ENCODE measurements at places on chromosomes 12 and 14.
A peak's percentile ranks its signal among the peaks of the same experiment; 100 is the strongest.

- no peak for DNase-seq
Observed at GRCh38 chr12:16949871-16950667, 344.1 kb upstream of the LMO3 start.

DNA sequence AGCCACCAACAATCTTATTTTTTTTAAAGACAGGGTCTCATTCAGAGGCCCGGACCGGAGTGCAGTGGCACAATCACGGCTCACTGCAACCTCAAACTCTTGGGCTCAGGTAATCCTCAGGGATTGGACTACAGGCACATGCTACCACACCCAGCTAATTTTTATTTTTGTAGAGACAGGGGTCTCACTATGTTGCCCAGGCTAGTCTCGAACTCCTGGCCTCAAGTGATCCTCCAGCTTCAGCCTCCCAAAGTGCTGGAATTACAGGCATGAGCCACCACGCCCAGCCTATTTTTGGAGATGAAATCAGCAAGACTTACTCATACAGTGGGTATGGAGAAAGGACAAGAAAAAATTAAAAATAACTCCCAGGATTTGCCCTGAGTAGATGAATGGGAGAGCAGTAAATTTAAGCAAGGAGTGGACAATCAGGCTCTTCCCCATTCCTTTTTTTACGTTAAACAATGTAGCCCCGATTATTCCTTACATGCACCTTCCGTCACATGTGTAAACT lies 13.2 kb downstream of the FMNL3 start:
- no peak for DNase-seq

DNA sequence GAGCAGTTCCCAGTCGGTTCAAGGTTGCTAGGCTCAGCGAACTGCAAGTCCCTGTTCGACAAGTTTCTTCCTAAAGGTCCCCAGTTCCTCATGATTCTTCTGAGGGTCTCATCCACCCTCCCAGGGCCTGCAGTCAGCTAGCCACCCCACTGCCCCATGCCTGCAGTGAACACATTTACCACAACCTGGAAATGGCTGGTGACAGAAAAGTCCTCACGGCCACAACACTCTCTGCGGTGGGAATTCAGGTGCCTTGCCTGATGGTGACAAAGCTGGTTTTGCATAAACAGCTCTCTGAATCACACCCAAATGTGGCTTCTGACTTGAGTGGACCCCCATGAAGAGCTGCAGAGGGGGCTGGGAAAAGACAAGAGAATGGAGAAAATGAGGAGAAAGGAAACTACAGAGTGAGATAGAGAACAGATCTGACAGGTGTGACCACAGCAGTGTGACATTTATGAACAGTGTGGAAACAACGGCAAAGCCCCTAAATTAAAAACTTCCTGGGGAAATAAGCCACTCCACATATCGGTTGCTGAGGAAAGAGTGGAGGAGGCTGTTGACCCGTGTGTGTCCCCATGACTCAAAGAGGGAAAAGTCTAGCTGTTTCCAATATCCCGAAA lies 1.3 kb upstream of the CD27 start:
- DNase-seq: no peak

GRCh38 chr12:9948606-9949296 lies 16.6 kb upstream of the CLEC2A start:
- no peak for DNase-seq

- peak; percentile 20 for DNase-seq
Observed at GRCh38 chr12:107196681-107197080, 103.3 kb upstream of the CRY1 start.

DNA sequence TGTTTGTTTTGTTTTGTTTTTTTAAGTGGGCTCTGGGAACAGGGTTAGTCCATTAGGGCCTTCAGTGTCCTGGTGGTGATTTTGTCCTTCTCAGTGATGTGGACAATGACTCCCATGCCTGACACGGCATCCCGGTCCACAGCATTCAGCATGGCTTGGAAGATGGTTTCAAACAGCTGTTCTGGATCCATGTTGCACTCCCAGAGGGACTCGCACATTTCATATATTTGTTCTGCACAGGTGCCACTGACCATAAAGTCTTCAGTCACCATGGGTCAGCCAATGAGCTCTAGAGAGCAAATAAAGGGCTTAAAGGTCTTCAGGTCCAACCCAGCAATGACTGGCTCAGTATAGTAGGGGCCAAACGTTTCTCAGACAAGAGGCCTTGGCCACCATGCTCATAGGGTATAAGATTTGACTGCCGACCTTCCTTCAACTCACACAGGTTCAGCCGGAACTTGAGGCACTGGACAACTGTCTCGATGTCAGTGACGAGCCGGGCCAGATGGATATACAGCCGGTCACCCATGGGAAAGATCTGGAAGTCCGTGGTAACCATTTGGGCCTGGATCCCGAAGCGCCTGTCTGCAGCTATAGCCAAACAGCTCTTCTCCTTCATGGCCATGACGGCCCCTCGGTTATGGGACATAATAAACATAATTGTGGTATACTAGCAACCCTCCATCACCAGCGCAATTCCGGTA lies 18.0 kb downstream of the OR10P1 start:
- DNase-seq: no peak

GRCh38 chr12:6052940-6053329 lies 71.5 kb downstream of the VWF start:
- peak; percentile 49 for DNase-seq

DNA sequence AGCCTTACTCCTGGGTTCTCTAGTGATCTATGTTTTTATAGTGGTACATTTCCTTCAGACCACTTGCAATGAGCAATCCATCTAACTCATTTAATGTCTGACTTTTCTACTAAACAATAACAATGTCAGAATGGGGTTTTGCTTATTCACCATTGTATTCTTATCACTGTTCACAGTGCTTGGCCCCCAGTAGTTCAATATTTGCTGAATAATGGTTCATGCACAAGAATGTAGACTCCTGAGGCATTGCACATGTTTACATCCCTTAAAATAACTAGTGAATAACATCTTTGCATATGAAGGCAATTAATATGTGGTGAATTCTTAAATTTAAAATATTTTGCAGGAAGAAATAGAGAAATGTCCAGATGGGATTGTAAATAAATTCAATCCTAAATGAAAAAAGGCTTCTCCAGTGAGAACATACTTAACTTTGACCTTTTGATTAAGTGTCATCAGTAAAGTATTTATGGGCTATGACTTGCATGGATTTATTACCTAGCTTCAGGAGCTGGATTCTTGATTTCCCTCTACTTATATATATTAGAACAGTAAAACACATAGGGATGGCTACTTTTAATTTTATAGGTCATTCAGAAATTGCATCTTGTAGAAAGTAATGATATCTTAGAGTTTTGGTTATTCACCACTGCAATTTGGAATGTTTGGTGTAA lies 3.4 kb downstream of the CCER1 start:
- peak; percentile 7 for DNase-seq

DNA sequence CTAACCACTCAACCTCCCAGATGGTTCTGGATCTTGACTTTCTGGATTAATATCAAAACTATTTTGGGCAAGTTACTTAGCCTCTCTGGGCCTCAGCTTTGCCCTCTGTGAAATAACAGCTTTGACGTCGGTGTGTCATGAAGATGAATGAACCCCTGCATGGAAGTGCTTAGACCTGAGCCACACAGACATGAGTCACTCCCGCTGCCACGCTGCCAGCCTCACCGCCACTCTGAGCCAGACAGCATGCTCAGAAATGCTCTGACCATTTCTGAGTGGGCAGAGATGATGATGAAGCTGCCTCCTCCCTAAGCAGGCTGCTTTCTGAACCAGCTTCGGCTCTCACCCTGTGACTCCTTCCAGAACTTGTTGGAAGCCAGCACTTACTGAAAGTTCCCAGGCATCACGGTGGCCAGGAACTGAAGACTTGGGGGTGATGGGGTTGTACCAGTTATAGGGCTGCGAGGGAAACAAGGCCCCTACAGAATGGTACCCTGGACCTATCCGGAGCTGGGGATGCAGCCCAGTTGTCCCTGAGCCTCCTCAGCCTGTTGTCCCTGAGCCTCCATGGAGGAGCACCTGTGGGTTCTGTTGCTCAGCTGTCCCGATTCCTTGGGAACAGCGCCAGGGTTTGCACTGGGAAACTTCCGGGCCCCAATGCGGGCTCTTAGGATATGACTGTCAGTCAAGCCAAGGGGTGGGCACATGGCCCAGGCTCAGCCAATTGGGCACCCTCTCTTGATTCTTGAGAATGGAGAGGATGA lies 2.0 kb upstream of the CCDC197 start:
- DNase-seq: peak; percentile 72

- no peak for DNase-seq
Observed at GRCh38 chr14:55800156-55800785, 220.3 kb downstream of the KTN1 start.

DNA sequence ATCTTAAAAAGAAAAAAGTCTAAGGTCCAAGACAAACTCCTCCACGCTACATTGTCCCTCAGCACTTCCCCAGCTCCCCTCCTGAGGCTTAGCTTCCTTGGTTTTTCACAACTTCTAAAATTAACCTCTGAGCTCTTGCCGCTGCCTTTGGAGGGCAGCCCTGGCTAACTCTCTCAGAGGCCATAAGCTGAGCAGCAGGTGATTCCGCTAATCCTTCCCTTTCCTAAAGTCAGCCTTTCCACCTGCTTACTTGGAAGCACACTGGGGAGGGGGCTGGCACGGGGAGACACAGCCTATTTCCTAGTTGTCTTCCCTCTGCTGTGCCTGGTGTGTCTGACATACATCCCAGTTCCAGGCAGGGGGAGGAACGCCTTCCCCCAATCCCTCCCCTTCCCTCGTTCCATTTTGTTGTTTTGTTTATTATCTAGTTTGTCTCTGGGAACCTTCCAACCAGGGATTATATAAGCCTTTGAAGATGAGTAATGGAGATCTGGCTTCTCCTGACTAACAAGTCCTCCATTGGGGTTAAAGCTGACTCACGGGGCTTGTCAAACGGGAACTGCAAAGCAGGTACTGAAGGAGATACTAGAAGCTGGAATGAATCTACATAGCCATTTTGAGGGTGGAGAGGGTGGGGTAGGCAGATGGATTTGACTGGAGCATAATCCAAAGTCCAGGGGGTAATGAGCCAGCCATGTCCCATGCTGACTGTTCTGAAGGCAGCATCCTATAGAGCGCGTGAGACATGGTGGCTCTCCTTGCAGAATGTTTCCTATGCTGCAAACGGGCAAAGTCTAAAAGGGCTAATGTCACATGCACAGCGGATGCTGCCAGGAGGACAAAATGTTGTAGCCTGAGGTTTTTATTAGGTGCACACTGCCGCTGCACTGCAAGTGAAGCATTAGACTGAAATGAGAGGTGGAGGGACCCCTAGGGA lies 230.8 kb downstream of the FOXN3 start:
- DNase-seq: peak; percentile 61

GRCh38 chr12:95723693-95724384 lies 66.7 kb downstream of the NTN4 start:
- peak; percentile 40 for DNase-seq

- DNase-seq: peak; percentile 51
Observed at GRCh38 chr14:61125867-61126572, 145.0 kb downstream of the SLC38A6 start.

DNA sequence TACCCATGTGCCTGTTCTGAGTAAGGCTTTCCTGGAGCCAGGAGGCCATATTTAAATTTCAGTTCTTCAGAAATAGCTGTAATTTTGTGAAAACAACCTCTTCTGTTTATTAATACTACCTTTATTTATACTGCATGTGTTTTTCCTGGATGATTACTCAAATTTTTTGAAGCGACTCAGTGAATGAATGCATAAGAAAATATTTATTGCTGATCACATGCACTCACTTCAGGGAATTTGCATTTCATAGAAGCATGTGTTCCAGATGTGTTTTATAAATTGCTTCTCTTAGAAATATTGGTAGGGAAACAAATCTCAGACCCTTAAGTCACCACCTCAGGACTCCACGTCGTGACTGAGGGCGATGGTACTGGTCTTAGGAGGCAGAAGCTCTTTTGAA lies 21.8 kb upstream of the DCN start:
- no peak for DNase-seq

GRCh38 chr14:68140806-68141205 lies 321.2 kb downstream of the RAD51B start:
- DNase-seq: no peak

DNA sequence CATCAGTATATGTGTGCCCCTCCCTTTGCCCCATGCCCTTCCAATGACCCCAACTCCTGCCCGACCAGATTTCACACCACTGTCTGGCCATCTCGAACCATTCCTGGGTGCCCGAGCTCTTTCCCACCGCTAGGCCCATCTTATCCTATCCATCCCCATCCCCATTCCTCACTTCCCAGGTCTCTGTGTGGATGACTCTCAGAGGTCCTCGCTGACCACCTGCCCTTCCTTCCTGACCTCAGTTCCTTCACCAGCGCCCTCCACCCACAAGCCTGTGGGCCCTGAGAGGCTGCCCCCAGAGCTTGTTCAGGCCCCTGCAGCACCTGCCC lies 49.1 kb downstream of the CYP46A1 start:
- no peak for DNase-seq

GRCh38 chr12:75419841-75420240 lies 29.0 kb downstream of the GLIPR1L2 start:
- DNase-seq: no peak

GRCh38 chr12:3496957-3497356 lies 6.0 kb downstream of the PRMT8 start:
- DNase-seq: no peak

DNA sequence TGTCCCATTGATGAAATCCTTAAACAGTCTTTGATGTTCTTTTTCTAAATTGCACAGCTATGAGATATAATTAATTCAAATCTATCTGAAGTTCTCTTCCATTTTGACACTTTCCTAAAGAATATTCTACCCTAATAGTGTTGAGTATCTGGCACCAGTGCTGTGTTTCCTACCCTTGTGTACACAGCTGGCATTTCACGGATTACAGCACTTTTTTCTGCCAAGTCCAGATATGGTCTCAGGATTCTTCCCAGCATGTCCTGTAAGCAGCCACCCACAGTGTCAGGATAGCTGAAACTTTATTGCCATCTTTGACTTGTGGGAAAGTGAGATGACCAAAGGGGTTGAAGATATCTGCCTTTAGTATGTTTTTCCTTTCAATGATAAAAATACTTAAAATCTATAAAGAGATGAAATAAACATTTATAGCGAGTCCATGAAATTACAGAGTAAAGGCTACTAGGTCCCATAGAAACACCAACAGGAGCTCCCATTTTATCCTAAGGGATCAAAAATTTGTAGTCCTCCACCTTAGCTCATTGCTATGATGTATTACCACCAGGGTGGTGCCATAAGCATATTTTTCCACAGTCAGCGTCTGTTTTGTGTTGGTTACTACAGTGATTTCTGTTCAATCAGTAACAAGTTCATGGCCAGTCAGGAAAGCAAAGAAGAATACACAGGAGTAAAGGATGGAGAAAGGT lies 96.7 kb downstream of the TRHDE start:
- no peak for DNase-seq

DNA sequence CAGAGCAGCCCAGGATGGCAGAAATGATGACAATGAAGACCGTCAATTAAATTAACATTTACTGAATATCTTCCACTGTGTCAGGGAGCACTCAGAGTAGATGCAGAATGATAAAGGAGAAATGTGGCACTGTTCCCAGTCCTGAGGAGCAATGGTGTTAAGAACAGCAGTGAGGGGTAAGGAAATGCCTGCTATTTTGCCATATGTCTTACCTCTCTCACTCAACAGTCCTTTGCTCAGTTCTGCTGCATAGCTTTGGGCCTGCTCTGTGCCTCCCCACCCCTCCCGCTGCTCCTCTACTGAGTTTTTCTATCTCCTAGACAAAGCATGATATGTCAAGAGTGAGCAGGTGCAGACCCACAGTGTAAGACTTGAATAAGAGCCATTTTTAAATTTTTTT lies 318.8 kb downstream of the NAV3 start:
- DNase-seq: peak; percentile 8

GRCh38 chr14:101456246-101457175 lies 104.8 kb upstream of the DIO3 start:
- DNase-seq: no peak

- DNase-seq: no peak
Observed at GRCh38 chr14:94975366-94975765, 182.0 kb downstream of the DICER1 start.

GRCh38 chr12:48038085-48038484 lies 33.8 kb upstream of the COL2A1 start:
- no peak for DNase-seq

Measured in fibroblast of skin of abdomen (primary cell).